Astrocyte (in vitro differentiated cells and primary cell): ENCODE measurements at places on chromosomes 1 and 21. TPM values are rescaled to one million over a fixed set of nuclear protein-coding genes. Genes with fewer than 3 reads are reported as not detected.

GRCh38 chr1:66542811-66543767 is 9.1 kb downstream of the SGIP1 start:
- peak overlapping the region; percentile 20 for H3K4me3 ChIP-seq
- H3K27me3 ChIP-seq: no peaks in the 10 kb centered on the region
- H3K4me1 ChIP-seq: peaks cover 32% of the 10 kb centered on the region
- H3K27ac ChIP-seq: peak overlapping the region; percentile 93
- DNase-seq: peak; percentile 86
- no peaks in the 10 kb centered on the region for H3K36me3 ChIP-seq

DNA sequence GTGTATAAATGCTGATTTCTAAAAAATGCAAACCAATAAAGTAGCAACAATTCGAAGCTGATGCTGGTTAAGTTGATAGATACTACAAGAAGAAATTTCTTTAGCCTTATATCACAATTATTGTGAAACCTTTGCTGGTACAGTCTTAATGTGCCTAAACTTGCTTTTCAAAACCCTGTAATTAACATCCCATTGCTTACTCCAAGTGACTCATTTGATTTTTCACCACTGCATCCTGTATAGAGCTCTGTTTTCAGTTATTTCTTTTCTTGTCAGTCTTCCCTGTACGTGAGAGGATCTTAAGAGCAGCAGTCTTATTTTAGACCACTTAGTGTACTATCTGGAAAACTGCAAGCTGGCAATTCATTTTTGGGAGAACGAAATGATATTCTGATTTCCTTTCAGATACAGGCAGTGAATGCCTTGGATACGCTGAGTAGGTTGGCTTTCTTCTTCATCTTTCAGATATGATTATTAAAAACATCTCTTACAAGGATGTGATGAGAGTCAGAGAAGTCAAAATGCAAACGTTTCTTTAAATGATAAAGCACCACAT is 210.3 kb downstream of the KCTD3 start:
- H3K27me3 ChIP-seq: no peaks in the 10 kb centered on the region
- no peaks in the 10 kb centered on the region for H3K4me1 ChIP-seq
- no peak overlapping the region for H3K27ac ChIP-seq
- DNase-seq: no peak
- no peak overlapping the region for H3K4me3 ChIP-seq

GRCh38 chr1:102174259-102174863 is 177.6 kb upstream of the OLFM3 start:
- H3K27me3 ChIP-seq: no peaks in the 10 kb centered on the region
- DNase-seq: no peak
- no peaks in the 10 kb centered on the region for H3K36me3 ChIP-seq
- H3K4me1 ChIP-seq: no peaks in the 10 kb centered on the region
- no peak overlapping the region for H3K27ac ChIP-seq

DNA sequence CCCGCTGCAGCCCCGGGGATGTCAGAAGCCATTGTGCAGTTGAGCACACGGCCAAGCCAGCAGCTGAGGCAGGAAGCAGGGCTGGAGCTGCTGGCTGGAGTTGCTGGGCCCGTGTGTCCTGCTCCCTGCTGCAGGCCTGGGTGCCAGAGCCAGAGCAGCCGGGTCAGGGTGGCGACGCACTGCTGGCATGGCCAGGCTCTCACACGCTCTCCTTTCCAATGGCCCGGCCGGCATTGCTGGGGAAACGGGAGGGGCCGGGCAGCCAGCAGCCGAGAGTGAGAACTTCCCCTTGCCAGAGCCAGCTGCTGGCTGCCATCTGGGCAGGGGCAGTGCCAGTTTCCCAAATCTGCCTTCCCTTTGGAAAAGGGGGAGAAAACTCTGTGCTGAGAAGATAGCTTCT is 82.4 kb upstream of the PROX1 start:
- H3K36me3 ChIP-seq: no peaks in the 10 kb centered on the region
- no peak overlapping the region for H3K4me3 ChIP-seq
- H3K27me3 ChIP-seq: no peaks in the 10 kb centered on the region
- DNase-seq: no peak
- no peaks in the 10 kb centered on the region for H3K4me1 ChIP-seq

- H3K27me3 ChIP-seq: no peaks in the 10 kb centered on the region
- peak; percentile 19 for DNase-seq
- no peaks in the 10 kb centered on the region for H3K4me1 ChIP-seq
- no peak overlapping the region for H3K27ac ChIP-seq
Observed at GRCh38 chr1:37682334-37682987, 9.9 kb upstream of the CDCA8 start.

DNA sequence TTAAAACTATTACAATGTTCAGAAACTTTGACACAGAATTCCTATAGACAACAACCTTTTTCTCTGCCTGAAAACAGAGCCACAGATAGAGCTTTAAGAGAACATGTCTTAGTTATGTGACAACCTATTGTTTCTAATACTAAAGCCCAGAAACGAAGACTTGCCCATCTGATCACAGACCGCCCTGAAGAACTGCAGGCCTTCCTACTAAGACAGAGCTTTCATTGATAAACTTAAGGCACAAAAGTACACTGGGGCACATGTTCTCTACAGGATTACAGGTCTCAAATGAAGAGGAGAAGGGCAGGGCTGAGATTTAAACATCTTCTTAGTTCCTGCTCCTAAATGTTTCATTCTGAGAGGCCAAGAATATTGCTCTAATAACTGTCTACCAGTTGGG is 452.7 kb downstream of the KCNT2 start:
- no peaks in the 10 kb centered on the region for H3K4me1 ChIP-seq
- H3K27me3 ChIP-seq: no peaks in the 10 kb centered on the region
- no peaks in the 10 kb centered on the region for H3K36me3 ChIP-seq
- H3K4me3 ChIP-seq: no peak overlapping the region

GRCh38 chr1:12604986-12605385 is 13.0 kb downstream of the DHRS3 start:
- H3K27me3 ChIP-seq: no peaks in the 10 kb centered on the region
- no peak overlapping the region for H3K4me3 ChIP-seq
- H3K4me1 ChIP-seq: peaks cover 45% of the 10 kb centered on the region
- no peak overlapping the region for H3K27ac ChIP-seq

DNA sequence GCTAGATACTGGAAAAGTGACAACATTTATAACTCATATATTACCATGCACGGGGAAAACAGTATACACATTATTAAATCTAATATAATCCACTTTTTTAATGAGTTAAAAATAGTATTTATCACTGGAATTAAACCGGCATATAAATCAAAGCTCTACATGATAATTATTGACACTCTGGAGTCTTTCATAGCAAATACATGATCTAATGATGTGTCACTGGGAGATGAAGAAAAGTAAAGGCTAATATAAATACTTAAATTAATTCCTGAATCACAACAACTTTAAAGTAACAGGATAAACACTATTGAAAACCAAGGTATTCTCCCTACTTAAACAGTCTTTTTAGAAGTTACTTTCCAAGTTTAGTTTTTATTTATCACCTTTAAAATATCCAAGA is 52.4 kb upstream of the ASPM start:
- no peaks in the 10 kb centered on the region for H3K36me3 ChIP-seq
- no peak for DNase-seq
- no peaks in the 10 kb centered on the region for H3K27me3 ChIP-seq
- peaks cover 8% of the 10 kb centered on the region for H3K4me1 ChIP-seq
- no peak overlapping the region for H3K27ac ChIP-seq

GRCh38 chr1:243842978-243843511 is 7.0 kb downstream of the AKT3 start:
- H3K36me3 ChIP-seq: no peaks in the 10 kb centered on the region
- H3K4me1 ChIP-seq: peaks cover 11% of the 10 kb centered on the region
- DNase-seq: peak; percentile 81
- peak overlapping the region; percentile 58 for H3K27ac ChIP-seq
- H3K4me3 ChIP-seq: peak overlapping the region; percentile 51
- H3K27me3 ChIP-seq: no peaks in the 10 kb centered on the region

GRCh38 chr1:46458846-46459245 is 30.8 kb upstream of the DMBX1 start:
- no peaks in the 10 kb centered on the region for H3K36me3 ChIP-seq
- H3K27me3 ChIP-seq: peaks cover 47% of the 10 kb centered on the region
- peaks cover 3% of the 10 kb centered on the region for H3K4me1 ChIP-seq
- no peak overlapping the region for H3K27ac ChIP-seq
- H3K4me3 ChIP-seq: no peak overlapping the region

GRCh38 chr1:16717336-16718098 is 22.8 kb upstream of the RNU1-4 start:
- H3K27ac ChIP-seq: no peak overlapping the region
- peaks cover 7% of the 10 kb centered on the region for H3K27me3 ChIP-seq
- H3K4me3 ChIP-seq: no peak overlapping the region
- peaks cover 3% of the 10 kb centered on the region for H3K4me1 ChIP-seq
- no peaks in the 10 kb centered on the region for H3K36me3 ChIP-seq

GRCh38 chr1:237229333-237229732 is 187.3 kb downstream of the RYR2 start:
- H3K4me1 ChIP-seq: no peaks in the 10 kb centered on the region
- no peak overlapping the region for H3K4me3 ChIP-seq
- no peaks in the 10 kb centered on the region for H3K27me3 ChIP-seq

DNA sequence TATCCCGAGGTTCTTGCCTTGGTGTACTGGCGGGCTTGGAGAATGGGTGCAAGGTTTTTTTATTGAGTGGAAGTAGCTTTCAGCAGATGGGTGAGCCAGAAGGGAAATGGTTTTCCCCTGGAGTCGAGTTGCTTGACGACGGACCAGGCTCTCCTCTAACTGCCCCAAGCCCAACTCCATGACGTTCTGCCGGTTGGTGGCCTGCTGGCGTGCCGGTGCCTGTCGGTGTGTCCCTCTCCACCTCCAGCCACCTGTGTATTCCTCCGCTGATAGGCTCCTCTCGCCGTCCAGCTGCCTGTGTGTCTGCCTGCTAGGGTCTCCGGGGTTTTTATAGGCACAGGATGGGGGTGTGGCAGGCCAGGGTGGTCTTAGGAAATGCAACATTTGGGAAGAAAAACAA is 34.3 kb upstream of the PTGFRN start:
- no peak for DNase-seq
- no peaks in the 10 kb centered on the region for H3K36me3 ChIP-seq
- no peaks in the 10 kb centered on the region for H3K27me3 ChIP-seq
- H3K27ac ChIP-seq: no peak overlapping the region
- no peak overlapping the region for H3K4me3 ChIP-seq

DNA sequence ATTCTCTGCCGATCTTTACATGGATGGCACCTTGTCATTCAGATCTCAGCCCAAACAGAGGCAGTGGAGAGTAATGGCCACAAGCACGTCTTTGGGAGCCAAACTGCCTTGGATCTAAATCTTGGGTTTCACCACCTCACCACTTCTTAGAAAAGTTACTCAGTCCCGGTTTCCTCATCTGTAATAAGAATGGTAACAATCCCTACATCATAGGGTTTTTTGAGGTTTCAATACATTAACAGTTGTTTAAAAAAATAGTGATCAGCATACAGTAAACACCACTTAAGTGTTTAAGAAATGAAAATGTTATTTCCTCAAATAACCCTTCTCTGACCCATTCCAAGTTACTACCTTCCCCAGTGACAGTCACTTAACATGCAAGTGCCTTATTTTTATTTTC is 38.5 kb upstream of the KCNA3 start:
- no peak for DNase-seq
- no peak overlapping the region for H3K4me3 ChIP-seq
- H3K4me1 ChIP-seq: no peaks in the 10 kb centered on the region

DNA sequence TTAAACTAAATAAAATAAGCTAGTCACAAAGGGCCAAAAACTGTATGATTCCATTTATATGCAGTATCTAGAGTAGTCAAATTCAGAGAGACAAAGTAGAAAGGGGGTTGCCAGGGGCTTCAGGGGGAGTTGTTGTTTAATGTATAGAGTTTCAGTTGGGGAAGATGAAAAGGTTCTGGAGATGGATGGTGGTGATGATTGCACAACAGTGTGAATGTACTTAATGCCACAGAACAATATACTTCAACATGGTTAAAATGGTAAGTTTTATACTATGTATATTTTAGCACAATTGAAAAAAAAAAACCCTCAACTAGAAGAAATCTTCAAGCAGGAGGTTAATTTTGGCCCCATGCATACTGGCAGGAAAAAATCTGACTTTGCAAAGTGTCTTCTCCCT is 24.3 kb downstream of the VAV3 start:
- no peak overlapping the region for H3K4me3 ChIP-seq
- H3K4me1 ChIP-seq: peaks cover 15% of the 10 kb centered on the region
- H3K27ac ChIP-seq: no peak overlapping the region
- no peaks in the 10 kb centered on the region for H3K27me3 ChIP-seq

Gene C1orf174
- total RNA-seq: 24.4 and 26.1 TPM in 2 replicates

Gene TDRD10
- not detected in 2 replicates for total RNA-seq

Gene LAX1
- not detected in 2 replicates for total RNA-seq

Gene A3GALT2
- total RNA-seq: not detected in 2 replicates

Gene JAM2
- total RNA-seq: 3.7 and 7.2 TPM in 2 replicates

Gene KRTAP21-2
- not detected in 2 replicates for total RNA-seq

Gene SPEN
- total RNA-seq: 33.2 and 35.0 TPM in 2 replicates

Gene PLEKHA6
- 1.5 and 2.7 TPM in 2 replicates for total RNA-seq

Gene PAQR6
- 6.4 and 7.2 TPM in 2 replicates for total RNA-seq

Gene NKAIN1
- total RNA-seq: 5.6 and 6.8 TPM in 2 replicates

Gene MAP3K21
- 2.2 and 2.5 TPM in 2 replicates for total RNA-seq

Gene HTR1D
- total RNA-seq: 3.3 and 3.8 TPM in 2 replicates
